ENCODE measurements at places on chromosomes 4 and X.

DNA sequence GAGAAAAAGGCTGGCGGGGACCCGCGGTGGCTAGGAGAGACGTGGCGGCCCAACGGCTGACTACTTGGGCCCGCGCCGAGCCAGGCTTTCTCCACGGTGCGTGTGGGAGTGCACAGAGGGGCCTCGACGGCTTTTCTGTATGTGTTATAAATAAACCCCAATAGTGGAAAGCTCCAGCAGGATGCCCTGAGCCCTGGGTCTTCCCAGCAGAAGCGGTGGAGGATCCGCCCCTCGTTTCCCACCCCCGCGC is 268 bp upstream of the PRRG1 start:
- no peak for DNase-seq

DNA sequence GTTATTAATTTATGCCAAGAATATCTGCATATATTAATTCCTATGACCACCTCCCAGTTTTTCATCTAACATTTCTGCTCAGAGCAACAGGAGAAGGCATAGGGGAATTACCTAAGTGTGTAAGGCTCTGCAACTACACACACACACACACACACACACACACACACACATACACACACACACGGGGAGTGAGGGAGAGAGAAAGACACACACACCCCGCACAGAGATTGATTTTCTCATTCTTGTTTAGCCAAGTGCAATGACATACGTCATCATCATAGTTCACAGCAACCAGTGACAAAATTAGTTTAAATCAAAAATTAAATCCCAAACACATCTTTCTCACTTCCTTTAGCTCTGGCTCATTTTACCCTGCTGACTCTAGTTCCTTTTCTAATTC is 203.1 kb downstream of the RBMX2 start:
- DNase-seq = no peak

GRCh38 chr4:52036886-52037530 is 1.1 kb downstream of the SGCB start:
- DNase-seq = no peak

GRCh38 chr4:38132843-38133662 is 172.9 kb downstream of the PTTG2 start:
- no peak for DNase-seq

GRCh38 chr4:159296061-159296460 is 193.2 kb downstream of the RAPGEF2 start:
- DNase-seq = no peak

DNA sequence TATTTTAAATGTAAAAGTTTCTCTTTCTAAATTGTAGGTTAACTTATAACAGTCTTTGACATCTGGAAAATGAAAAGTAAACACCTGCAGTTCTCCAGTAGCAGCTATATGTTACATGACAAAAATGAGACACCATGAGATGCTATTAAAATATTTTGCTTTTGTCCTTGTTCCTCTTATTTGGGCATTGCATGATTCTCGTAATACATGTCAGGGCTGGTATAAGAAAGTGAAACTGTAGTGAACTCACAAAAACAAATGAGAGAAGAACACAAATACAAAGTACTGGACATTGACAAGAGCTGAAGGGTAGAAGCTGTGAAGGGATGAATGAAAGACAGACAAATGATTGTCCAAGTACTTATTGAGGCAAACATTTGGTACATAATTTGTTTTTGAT is 9.0 kb downstream of the GK2 start:
- no peak for DNase-seq

GRCh38 chr4:25246680-25247611 is 13.1 kb downstream of the PI4K2B start:
- no peak for DNase-seq

DNA sequence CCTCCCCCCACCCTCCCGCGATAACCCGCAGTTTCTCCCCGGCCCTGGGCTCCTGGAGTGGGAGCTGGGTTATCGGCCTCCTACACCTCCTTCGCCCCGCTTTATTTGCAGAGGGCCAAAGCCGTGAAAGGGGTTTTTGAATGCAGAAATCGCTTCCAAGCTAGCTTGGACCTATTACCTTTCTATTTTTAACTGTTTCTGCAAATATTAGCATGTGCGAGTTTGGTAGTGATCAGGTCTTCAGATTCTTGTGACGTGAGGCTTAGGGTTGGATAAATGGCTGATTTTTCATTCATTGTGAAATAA is 1.3 kb downstream of the USP9X start:
- DNase-seq = no peak

- DNase-seq = no peak
These were observed 92.8 kb upstream of the BMP2K start for GRCh38 chr4:78683352-78683751.

DNA sequence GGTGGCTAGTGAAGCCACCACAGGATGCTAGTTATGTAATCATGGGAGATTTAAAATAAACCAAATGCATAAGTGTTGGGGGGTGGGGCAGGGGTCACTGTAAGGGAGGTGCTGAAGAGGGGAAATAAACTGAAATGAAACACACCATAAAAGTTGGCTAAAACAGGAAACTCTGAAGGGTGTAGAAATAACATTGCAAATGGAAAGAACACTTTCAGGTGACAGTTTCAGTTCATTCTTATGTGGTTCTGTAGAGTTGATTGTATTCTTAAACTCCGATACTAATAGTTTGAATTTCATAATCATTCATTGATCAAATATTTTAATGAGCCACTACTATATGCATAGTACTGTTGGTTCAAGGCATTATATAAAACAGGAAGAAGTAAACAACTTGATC is 80.1 kb downstream of the HDAC8 start:
- DNase-seq = no peak

DNA sequence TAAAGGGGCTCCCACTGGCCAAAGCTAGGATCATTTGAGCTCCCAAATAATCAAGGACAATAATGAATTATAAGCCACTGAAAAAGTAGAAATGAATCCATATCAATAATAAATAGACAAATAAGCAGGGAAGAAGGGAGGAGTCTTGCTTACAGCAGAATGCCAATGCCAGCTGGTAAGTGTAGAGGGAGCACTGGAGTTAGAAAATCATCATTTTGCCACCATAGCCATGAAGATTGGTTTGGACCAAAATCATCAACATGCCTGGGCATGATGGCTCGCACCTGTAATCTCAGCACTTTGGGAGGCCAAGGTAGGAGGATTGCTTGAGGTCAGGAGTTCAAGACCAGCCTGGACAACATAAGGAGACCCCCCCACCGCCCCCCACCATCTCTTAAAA is 20.4 kb upstream of the SH3KBP1 start:
- no peak for DNase-seq

GRCh38 chrX:72536542-72536941 is 36.1 kb downstream of the HDAC8 start:
- DNase-seq = no peak

- no peak for DNase-seq
These were observed 23.7 kb downstream of the FAT1 start for GRCh38 chr4:186699881-186700397.

- DNase-seq = no peak
These were observed 33.8 kb downstream of the ENOX2 start for GRCh38 chrX:130869239-130869638.

- no peak for DNase-seq
These were observed 161.4 kb upstream of the PACRGL start for GRCh38 chr4:20538905-20539304.

- DNase-seq = no peak
These were observed 23.1 kb downstream of the EIF4E start for GRCh38 chr4:98905839-98906238.

- no peak for DNase-seq
These were observed 408.2 kb upstream of the NR3C2 start for GRCh38 chr4:148850257-148850995.

DNA sequence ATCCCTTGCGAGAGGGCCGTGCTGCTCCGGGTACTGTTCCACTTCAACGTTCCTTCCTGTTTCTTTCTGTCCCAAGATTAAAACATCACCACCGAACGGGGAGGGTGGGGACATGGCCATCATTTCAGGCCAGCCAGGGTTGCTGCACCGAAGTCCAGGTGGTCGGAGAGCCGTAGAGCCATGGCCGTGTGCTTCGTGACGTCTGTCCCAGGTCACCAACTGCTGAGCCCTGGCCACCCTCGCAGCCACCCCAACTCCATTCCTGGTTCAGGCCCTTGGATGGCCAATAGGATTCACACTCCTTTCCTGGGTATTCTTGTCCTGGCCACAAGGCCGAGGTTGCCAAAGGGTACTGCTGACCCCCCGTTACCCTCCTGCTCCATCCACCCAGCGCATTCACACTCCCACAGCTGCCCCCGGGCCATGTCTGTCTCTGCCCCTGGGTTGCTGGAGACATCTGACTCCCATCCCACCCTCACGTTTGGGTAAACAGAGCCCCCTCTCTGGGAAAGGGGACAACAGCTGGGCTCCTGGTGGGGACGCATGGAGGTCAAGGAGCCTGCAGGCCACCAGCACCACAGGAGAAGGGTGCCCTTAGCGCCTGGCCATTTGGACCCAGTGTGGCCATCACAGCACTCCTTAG is 103.2 kb downstream of the HMX1 start:
- DNase-seq = no peak
